ENCODE measurements at places on chromosomes 6 and 20. TPM values are rescaled to one million over a fixed set of nuclear protein-coding genes. Genes with fewer than 3 reads are reported as not detected.

- DNase-seq: no peak
Measured at GRCh38 chr6:160154471-160154870, 32.9 kb downstream of the SLC22A1 start.

DNA sequence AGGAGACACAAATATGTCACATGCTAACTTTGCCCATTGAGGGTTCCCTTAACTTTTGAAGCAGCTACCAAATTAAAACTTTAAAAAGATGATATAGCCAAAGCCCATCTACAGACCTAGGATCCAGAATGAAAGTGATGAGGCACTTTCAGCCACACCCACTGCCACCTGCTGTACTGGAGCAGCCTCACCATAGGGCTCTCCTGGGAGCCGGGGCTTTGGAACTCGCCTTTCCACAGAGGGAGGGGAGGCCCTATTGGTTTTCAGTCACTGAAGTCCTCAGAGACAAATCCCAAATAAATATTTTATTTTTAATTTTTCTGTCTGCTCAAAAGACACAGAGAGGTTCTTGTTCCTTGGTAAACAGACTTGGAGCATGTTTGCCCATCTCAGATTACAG lies 238.1 kb upstream of the TAB2 start:
- no peak for DNase-seq

- no peak for DNase-seq
Measured at GRCh38 chr6:40044196-40044595, 109.9 kb upstream of the MOCS1 start.

DNA sequence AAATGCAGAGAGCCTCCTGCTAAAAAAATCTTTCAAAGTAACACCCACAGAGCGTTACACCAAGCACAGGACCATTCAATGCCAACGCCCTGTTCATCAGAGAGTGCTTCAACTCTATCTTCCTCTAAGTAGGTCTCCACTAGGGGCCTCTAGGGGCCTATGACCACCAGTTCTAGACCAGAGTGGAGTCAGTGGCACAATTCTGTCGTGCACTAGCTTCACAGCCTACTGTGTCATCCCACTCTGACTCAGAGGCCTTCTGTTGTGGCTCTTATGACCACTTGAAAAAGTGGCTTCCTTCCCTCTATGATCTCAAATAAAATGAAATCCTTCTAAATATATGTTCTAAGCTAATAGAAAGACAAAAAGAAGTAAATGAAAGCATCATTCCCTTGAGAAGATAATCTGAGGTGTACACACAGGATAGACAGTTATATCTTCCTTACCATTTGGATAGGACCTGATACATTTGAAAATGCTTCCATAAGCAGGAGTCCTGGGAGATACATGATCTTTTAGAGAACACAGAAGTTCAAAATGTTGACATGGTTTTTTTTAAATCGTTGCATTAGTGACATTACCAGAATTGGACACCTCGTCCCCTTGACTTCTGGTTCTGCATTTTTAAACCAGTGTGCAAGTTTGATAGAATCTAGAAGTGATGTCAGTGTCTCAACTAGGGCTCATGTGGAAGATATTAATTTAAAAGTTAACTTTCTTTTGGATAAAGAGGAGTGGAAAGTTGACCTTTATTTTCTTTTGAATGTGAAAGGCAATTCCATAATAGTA lies 151.9 kb downstream of the SH3BGRL2 start:
- no peak for DNase-seq

DNA sequence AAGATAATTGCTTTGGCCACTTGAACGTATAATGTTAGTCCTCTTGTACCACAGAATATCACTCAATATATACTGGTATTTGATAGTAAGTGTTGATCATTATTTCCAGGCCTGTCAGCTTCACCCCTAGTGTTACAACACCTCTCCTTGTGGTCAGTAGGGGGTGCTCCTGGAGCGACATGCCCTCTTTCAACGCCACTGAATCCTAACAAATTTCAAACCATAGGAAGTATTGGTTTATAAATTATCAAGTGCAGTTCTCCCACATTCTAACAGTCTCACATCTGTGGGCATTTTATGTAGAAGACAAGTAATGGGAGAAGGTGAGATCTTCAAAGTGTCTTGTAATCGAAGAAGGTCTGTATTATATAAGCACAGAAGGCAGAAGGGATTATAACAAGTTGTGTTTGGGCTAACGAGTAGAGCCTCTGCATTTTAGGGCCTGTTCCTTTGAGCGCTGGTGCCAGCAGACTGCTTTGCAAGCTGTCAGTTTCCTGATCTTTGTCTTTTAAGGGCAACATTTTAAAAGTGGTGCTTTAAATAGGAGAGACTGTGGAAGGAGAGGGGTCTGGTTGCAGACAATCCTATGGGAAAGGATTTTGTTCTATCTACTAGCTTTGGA lies 57.1 kb upstream of the CEP162 start:
- no peak for DNase-seq

GRCh38 chr20:35515949-35516645 lies 13.4 kb downstream of the C20orf173 start:
- DNase-seq: no peak

DNA sequence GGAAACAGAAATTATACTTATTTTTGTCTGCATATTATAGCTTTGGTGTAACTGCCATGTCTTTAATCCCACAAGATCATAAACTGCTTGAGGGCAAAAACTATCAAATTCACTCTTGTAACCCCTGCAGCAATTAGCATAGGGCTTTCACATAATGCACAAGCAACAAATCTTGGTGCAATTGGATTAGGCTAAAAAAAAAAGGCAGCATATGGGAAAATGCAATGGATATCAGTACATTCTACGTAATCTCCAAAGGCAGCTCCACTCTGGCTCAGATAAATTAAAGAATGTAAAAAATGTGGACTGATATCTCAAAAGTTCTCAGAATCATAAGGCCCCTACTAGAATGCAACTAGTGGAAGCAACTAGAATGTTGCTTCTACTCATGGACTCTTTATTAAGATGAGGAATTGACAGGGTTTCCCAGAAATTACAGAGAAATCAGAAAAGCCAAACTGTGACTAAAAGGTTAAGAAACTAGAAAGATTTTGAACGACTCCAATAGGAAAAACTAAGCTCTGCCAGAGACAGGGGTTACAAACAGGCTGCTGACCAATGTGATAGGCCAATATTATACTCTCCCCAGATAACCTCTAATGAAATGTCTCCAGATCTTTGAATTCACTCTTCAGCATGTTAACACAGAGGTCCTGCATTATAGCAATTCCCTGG lies 55.0 kb downstream of the FILIP1 start:
- DNase-seq: no peak

DNA sequence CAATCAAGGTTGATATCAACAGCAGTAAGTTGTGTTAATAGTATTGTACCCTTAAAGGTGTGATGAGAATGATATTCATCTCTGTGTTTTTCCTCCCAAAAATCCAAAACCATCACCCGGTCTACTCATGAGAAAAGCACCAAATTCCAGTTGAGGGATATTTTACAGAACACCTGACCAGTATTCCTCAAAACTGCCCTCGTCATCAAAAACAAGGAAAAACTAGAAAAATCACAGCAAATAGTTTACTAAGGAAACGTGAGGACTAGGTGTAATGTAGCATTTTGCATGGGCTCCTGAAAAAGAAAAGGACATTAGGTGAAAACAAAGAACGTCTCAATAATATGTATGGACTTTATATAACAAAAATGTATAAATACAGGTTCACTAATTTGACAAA lies 394.4 kb upstream of the NRSN1 start:
- no peak for DNase-seq

GRCh38 chr6:14974792-14975470 lies 270.9 kb upstream of the JARID2 start:
- no peak for DNase-seq

GRCh38 chr6:86031713-86032112 lies 389.0 kb upstream of the SYNCRIP start:
- DNase-seq: no peak

GRCh38 chr20:46569961-46570360 lies 19.5 kb upstream of the OCSTAMP start:
- DNase-seq: no peak

- no peak for DNase-seq
Measured at GRCh38 chr6:45880676-45881075, 135.0 kb downstream of the CLIC5 start.

- no peak for DNase-seq
Measured at GRCh38 chr6:87687296-87687695, 14.7 kb downstream of the AKIRIN2 start.

GRCh38 chr6:18416341-18416679 lies 29.2 kb downstream of the RNF144B start:
- DNase-seq: no peak

DNA sequence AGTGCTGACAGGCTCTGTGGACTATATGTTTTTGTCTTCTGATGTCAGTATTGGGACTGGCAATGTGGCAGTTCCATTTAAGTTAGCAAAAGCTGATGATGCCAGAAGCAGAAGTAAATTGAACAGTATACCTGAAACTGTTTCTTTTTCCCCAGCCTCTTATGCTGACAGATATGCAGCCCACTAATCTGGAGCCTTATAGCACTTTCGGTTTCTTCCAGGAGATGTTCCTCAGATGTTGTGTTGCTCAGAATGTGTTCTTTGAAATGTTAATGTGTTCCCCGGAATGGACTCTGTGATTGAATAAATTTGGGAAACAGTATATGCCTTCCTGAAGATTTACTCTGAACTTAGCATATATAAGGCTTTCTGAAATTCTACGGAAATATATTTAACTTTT lies 80.7 kb upstream of the MRAP2 start:
- no peak for DNase-seq

DNA sequence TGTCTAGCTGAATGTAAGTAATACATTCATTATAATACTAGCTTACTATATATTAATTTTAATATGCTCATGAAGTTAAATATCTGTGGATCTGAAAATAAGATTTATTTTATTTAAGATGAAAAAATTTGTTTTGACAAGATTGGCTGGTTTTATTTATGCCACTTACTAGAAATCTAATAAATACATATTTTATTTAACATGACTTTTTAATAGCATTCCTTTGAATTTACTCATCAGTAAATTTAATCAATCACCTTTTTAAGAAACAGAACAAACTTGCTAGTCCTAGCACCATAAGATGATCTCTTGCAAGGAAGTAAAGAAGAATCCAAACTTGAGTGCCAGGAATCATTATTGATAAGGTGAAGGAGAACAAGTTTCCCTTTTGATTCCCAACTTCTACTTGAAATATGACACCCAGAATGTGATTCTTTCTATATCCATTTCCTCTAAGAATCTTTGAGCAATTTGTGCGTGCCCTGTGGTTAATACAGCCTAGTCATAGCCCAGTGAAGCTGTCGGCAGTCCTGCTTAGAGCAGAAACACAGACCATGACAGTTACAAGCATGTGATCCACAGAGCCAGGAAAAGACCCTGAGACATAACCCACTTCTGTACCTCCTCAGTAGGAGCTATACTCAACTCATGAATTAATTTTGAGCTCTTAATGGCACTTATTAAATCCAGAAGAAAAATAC lies 282.3 kb upstream of the QKI start:
- DNase-seq: no peak

DNA sequence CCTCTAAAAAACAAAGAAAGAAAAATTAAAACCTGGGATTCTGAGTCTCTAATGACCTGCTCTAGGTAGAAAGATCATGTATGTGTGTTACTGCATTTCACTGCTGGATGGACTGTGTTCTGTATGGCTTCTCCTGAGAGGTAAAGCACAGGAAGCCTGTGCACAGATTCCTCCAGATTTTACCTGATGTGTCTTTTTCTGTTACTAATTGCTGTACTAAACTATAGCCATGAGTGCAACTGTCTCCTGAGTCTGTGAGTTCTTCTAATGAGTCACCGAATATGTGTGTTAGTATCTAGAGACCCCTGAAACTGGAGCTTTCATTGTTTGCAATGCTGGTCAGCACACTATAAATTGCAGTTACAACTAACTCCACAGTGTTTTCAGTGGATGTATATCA lies 270.8 kb downstream of the CDKAL1 start:
- no peak for DNase-seq

DNA sequence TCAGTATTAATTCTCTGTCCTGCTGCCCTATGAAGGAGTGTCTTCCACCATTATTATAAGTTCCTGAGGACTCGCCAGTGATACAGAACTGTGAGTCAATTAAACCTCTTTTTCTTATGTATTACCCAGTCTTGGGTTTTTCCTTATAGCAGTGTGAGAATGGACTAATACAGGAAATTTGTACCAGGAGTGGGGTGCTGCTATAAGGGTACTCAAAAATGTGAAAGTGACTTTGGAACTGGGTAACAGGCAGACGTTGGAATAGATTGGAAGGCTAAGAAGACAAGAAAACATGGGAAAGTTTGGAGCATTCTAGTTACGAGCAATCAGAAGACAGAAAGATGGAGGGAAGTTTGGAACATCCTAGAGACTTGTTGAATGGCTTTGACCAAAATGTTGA lies 616.7 kb upstream of the EPHA7 start:
- no peak for DNase-seq

- no peak for DNase-seq
Measured at GRCh38 chr6:36020154-36020553, 4.3 kb downstream of the SLC26A8 start.

GRCh38 chr6:6998194-6998569 lies 109.6 kb upstream of the RREB1 start:
- DNase-seq: no peak

DNA sequence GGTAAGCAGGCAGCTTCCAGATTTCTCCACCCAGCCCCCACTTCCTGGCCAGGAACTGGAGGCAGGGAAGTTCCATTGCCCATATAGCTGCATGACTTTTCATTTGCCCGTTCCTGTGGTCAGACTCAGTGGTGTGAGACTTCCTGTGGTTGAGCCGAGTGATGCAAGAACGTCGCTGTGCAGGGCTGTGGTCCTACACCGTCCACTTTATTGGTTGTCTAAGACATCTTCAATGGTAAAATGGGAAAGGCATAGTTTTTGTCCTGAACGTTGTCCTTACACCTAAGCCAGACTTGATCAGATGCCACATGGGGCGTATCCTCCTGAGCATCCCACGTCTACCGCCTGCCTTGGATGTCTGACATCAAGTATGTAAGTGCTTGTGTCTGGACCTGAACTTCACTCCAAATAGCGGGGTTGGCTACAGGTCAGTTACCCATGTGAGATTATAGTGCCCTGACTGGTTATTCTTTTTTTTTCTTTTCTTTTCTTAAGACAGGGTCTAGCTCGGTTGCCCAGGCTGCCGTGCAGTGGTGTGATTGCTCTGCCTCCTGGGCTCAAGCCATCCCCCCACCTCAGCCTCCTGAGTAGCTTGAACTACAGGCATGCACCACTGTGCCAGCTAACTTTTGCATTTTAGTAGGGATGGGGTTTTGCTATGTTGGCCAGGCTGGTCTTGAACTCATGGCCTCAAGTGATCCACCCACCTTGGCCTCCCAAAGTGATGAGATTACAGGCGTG lies 25.9 kb upstream of the GTSF1L start:
- peak; percentile 7 for DNase-seq

DNA sequence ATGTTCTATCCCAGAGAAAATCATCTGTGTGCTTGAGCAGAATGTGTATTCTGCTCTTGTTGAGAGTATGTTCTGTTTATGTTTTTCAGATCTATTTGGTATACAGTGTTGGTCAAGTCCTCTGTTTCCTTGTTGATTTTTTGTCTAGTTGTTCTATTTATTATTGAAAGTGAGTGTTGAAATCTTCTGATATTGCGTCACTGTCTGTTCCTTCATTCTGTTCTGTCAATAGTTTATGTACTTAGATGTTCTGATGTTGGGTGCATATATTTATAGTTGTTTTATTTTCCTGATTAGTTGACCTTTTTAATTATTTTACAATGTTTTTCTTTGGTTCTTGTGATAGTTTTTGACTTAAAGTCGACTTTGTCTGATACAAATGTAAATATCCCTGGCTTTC lies 458.7 kb upstream of the HSF2 start:
- DNase-seq: no peak

The MEP1A gene
- 0.09 TPM for total RNA-seq

The SEC63 gene
- 23.1 TPM for total RNA-seq

The VGLL2 gene
- not detected for total RNA-seq

The RSPH9 gene
- total RNA-seq: not detected

The ASCC3 gene
- total RNA-seq: 14.2 TPM

The RSPH4A gene
- total RNA-seq: 0.09 TPM

Measured in esophagus squamous epithelium (tissue), 5 donors.